Neuronal stem cell (in vitro differentiated cells): ENCODE measurements at places on chromosomes 7 and 10.

DNA sequence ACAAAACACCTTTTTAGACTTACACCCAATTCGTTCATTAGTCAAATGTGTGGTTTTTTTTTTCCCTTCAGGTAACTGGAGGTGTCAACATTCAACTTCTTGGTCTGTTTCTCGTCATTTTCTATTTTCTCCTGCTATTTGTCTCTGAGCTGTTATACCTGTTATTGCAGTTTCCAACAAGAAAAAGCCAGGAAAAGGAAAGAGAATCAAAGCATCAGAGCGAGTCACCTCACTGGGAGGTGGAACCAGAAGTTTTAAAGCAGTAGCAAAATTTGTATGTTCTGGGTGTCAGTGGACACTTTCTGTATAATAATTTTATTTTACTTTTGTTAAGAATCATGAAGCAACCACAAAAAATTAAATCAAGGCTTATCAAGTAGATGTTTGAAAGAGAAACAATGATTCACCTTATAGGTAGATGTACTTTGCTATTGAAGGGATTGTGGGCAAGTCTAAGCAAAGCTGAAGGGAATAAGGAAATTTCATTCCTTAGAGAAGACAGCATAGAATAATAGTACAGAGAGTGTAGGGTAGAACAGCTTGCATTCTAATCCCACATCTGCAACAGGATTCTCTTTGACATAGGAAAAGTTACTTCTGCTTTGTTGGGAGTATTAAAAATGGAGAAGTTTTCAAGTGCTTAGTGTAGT is 675.8 kb downstream of the PCDH15 start:
- no peak for DNase-seq

DNA sequence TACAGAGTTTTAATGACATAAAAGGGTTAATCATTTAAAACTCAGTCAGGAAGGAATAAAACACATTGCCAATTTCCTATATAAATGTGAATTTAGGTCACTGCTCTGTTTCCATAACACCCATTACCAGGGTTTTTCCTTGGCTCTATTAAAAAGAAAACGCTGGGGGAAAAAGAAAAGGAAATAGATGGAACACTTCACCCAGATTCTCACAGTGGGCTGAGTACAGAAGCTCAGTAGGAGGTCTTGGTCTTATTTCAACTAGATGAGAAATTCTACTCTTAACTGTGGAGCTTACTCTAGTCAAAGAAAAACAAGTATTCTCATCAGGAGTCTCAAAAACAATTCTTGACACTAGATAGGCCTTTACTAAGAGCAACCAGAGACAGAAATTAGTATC is 36.5 kb downstream of the GLUD1 start:
- no peak for DNase-seq

GRCh38 chr7:23315366-23315765 is 16.2 kb downstream of the MALSU1 start:
- DNase-seq = no peak

- DNase-seq = no peak
These were observed 448.8 kb downstream of the DNAJB6 start for GRCh38 chr7:157785486-157786186.

DNA sequence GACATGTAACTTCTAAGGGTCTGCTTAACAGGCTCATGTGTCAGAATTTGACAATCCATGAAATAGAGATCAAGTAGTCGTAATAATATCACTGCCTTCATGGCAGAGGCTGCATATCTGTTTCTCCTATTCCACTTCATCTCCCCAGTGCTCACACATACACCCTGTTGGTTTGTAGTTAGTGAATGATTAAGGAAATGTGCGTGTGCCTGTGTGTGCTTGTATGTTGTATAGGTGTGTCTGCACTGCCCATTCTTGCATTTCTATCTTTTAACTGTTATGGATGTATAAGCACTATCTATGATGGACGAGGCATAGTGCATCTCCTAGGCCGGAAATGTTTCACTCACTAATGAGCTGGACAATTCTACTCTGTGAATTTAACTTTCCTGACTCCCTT is 985.2 kb downstream of the LRMDA start:
- no peak for DNase-seq

DNA sequence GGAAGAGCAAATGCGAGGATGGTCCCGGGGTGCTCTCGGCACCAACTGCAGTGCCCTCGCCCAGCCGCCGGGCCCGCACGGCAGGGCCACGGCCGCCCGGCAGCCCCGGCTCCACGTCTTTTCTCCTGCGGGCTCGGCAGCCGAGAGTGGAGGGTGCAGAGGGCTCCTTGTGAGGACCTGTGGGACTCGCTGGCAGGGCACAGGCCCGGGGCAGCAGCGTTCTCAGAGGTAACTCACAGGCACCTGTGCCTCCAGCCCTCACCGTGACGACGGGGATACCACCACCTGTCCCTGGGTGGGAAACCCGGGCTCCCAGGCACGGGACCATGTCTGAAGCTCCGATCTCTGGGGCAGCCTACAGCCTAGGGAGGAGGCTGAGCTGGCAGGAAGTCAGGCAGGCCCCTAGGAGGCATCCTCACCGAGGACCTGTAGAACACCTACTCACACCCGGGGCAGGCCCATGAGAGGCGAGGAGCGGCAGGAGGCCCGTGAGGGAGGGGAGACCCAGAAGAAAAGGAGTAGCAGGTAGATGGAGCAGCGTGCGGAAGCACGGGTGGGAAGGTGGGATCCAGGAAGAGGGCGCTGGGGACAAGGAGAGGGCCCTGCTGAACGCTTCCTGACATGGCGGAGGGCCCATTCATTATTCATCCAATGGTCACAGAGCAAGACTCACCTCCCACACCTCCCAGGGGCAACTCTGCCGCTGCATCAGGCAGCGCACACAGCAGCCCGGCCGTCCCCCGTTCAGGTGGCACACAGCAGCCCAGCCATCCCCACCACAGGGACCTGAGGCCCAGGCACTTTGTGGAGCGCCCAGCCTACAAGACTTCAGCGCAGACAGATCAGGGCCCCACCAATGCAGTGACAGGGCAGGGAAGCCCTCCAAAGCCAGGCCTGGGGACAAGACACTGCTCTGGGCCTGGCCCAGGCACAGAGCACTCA is 244.9 kb downstream of the MAD1L1 start:
- DNase-seq = no peak

DNA sequence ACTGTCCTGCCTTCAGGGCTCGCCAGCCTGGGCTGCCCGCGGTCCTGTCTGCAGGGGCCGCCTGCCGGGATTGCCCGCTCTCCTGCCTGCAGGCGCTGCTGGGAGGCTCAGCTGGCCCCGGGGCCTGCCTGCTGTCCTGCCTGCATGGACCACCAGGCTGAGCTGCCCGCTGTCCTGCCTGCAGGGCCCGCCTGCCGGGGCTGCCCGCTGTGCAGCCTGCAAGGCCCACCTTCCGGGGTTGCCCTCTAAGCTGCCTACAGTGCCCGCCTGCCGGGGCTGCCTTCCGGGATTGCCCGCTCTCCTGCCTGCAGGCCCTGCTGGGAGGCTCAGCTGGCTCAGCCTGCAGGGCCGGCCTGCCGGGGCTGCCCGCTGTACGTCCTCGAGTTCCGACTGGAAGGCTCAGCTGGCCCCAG is 164.4 kb downstream of the GLRX3 start:
- no peak for DNase-seq

DNA sequence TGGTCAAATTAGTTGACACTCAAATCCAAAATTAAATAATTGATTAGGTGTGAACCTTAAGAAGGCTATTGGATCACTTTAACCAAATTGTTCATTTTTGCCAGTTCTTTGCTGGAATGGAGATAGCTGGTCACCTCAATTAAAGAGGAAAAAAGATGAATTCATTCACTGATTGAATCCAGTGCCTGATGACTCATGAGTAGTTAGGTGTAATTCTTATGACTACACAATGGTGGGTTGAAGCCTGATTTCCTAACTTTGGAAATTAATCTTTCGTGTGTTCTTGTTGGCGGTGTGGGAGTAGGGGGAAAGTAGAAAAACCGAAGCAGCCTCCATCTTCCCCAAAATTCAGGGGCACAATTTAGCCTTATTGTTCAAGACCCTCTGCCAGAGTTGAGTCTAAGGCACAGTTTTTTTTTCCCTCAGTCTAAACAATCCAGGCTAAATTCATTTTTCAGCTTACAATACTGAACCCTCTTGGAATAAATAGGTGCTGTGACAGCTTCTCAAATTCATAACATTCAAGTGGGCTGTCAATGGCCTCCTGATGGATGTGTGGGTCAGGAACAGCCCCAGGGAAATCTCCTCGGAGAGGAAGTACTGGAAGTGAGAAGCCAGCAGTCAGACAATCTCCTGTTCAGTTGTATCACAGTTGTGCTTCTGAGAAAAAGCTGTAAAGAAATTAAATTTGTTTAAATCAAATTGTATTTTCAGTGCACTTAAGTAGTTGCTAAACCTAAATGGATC is 356.6 kb downstream of the BBS9 start:
- no peak for DNase-seq

DNA sequence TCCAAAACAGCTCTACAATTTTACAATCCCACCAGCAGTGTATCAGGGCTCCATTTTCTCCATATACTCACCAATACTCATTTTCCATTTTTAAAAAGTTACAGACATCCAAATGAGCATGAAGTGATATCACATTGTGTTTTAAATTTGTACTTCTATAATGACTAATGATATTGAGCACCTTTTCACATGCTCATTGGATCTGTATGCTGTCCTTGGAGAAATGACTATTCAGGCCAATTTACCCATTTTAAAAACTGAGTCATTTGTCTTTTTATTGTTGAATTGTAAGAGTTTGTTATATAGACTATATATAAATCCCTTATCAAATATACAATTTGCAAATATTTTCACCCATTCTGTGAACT is 162.0 kb downstream of the MAGI2 start:
- no peak for DNase-seq

- DNase-seq = no peak
These were observed 87.1 kb upstream of the HDAC9 start for GRCh38 chr7:18408461-18408860.

GRCh38 chr7:141866974-141867373 is 25.7 kb upstream of the PRSS37 start:
- DNase-seq = no peak
